Jurkat, Clone E6-1 (cell line): ENCODE measurements at places on chromosomes 7 and 10.

DNA sequence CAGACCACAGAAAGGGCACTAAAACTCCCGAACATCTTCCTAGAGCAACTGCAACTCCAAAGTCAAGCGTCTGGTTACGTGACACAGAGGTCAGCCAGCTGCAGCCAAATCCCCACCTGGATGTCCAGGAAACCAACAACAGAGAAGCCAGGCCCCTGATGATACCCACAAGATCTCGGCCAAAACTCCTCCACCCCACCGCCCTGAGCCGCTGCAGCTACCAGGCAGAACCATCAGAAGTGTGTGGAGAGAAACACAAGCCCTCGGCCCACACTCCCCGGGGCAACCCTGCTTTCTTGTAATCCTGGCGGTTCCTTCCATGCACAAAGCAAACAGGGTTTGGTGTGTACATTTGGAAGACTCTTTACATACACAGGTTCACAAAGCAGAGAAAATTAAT, 8.7 kb downstream of the CHST15 start:
- no peak for DNase-seq

DNA sequence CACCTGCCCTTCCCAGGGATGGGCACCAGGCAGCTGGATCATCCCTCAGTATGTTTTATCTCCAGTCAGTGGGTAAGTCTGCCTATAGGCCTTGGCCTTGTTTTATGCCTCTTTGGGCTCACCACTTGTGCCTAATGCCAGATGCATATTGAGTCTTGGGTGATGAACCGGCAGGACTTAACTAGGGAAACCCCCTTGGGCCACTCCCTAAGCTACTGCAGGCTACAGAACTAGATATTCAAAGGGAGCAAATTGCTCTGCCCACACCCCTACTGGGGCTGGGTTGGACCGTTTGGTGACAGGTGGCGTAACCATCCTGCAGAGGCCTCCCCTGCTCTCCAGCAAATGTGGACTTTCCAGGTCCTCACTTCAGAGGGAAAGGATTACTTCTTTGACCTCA, 115.7 kb upstream of the GDF10 start:
- no peak for DNase-seq

GRCh38 chr7:102898532-102898859, 14.3 kb upstream of the LRRC17 start:
- DNase-seq, result no peak

- peak; percentile 60 for DNase-seq
Measured at GRCh38 chr7:133051066-133051465, 30.8 kb downstream of the CHCHD3 start.

DNA sequence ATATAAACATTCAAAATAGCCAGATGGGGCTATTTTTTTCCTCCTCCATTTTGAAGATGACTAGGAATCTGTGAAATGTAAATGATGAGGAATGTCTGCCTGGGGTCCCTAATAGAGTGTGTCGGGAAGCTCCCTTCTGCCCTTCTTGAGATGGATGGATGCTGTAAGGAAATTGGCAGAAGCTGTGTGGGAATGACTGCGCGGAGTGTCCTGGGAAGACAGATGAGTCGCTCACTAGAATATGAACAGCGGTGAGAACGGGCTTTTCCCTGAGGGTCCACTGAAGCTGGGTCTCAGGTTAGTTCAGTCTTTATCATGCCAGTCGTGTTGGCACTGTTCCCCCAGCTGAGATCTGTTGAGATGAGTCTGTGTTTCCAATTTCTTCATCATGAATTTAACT, 75.1 kb upstream of the PLPP4 start:
- DNase-seq, result no peak

GRCh38 chr10:26215935-26216584, 514 bp upstream of the GAD2 start:
- DNase-seq, result peak; percentile 67

DNA sequence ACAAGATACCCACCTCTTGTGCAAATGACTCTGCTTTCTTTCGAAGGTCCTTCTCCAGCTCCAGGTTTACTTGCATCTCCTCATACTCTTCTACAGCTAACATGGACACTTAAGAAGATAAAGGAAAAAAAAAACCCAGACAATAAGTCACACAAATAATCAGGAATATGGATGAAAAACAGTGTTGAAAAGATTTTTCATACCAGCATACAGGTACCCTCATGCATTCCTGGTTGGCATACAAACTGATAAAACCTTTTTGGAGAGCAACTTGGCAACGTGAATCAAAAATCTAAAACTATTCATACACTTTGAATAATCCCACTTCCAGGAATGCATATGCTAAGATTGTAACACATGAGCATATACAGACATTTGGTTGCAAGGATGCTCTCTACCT, 60.1 kb downstream of the SHTN1 start:
- no peak for DNase-seq

DNA sequence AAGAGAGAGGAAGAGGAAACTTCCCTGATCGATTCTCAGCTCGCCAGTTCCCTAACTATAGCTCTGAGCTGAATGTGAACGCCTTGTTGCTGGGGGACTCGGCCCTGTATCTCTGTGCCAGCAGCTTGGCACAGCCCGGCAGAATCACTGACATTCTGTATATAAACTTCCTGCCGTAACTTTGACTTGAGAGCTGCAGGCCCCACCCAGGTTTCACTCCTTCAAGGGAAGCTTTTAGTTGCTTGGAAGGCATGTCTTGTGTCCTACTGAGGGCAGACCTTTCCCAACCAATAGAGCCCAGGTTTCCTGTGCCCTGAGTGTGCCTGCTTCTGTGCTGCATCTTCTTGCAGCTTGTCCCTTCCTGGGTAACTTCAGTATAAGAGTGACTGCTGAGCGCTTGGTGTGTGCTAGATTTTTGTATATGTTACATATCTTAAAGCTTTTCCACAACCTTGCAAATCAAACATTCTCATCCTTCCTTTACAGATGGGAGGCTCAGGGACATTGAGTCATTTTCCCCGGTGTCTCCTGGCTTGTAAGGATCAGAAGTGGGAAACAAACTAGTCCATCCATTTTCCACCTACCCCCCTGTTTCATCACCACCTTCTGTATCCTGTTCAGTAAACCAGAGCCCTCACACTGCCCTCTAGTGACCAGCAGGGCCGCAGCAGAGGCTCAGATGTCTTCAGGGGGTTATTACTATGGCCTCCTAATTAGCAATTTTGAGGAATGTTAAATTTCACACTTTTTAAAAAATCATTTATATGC, 225.2 kb upstream of the PRSS58 start:
- peak; percentile 66 for DNase-seq

- no peak for DNase-seq
Measured at GRCh38 chr7:55508221-55509011, 63.9 kb downstream of the VOPP1 start.

DNA sequence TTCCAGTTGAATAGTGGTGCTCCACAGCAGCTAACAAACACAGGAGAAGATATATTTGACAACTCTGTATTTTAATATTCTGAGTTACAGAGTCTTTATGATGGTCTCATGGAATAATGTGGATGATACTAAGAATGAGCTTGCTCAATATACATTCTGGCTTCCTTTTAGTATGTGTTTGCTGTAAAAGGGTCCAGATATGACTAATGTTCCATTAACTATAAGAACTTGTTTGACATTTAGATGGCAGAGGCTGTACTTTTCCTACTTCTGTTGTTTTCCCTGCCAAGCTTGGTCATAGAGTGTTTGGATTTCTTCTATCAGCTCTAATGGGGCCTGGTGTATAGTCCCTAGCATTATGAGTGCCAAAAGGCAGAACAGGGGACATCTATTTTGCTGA, 61.5 kb upstream of the GPR22 start:
- no peak for DNase-seq

DNA sequence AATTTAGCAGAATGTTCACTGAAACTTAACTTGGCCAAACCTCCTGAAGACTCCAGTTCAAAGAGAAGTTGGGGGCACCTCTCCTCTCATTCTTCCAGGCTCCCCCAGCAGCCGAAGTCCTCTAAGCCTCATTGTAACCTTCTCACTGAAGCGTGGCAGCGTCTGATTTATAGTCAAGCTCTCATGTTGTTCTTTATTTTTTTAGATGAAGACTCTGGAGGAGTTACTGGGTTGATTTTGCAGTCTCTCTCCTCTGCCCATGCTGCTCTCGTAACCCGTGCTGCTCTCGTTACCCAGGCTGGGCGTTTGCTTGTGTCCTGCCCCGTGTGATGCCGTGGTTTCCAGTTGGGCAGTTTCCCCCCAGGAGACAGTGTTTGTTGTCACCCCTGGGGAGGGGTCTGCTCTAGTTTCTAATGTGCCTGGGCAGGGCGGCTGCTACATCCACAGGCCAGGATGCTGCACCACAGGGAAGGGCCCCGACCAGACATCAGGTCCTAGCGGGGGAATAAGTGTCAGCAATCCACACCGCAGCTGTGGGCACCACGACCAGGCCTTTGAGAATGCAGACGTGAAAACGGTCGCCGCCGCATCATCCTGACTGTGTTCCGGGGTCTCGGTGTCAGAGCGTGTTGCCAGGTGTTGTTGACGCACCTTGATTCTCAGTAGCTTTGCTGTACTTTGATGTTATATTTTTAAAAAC, 65.2 kb downstream of the WDR37 start:
- DNase-seq, result no peak

DNA sequence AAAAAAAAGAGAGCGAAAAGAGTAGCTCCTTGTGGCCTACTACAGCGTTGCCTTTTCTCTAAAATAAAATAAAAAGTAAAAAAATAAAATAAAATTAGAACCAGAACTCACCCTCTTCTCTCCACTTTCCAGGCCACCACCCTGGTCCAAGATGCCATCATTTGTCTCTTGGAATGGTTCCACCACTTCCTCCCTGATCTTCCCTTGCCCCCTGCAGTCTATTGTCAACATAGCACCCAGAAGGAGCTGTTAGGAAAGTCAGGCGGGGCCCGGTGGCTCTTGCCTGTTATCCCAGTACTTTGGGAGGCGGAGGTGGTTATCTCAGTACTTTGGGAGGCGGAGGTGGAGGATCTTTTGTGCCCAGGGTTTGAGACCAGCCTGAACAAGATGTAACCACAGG, 7.6 kb upstream of the GRID2IP start:
- DNase-seq, result no peak

- no peak for DNase-seq
Measured at GRCh38 chr7:135856356-135857144, 107.9 kb upstream of the FAM180A start.

DNA sequence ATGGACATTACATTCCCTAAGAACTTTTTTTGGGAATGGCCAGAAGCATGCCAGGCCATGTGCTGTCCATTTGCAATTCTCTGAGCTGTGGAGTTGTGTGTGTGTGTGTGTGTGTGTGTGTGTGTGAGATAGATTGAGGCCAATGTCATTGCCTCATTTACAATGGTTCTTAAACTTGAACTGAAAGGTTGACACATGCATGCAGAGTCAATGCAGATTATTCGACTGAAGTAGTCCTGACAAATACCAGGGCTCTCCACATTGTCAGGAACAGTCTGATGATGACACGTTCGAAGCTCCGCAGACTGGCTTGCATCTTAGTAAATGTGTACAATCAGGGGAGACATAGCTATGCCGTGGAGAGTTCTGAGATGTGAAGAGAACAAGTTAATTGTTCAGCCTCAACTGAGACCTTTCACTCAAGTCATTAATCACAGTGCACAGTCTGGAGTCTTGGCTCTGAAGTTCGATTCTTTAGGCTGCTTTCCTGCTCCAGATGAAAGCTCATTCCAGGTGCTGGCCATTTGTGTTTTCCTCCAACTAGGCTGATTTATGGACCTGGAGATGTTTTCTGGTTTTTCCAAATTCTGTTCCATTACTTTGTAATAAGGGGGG, 921.9 kb downstream of the LRMDA start:
- no peak for DNase-seq

GRCh38 chr7:31633894-31634494, 53.0 kb upstream of the PPP1R17 start:
- peak; percentile 23 for DNase-seq

DNA sequence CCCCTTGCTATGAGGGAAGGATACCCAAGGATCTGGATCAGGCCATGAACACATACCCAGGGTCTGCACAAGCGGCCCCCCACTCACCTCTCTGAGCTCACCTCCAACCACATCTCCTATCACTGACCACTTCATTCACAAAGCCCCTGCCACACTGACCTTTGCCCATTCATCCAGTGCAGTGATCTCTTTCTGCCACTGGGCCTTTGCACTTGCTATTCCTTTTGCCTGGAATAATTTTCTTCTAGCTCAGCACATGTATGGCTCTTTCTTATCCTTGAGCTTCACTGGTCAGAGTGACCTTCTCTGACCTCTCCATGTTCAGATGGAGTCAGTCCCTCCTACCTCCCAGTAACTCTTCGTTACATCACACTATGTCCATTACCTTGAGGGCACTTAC, 48.3 kb downstream of the ADRA2A start:
- DNase-seq, result no peak

DNA sequence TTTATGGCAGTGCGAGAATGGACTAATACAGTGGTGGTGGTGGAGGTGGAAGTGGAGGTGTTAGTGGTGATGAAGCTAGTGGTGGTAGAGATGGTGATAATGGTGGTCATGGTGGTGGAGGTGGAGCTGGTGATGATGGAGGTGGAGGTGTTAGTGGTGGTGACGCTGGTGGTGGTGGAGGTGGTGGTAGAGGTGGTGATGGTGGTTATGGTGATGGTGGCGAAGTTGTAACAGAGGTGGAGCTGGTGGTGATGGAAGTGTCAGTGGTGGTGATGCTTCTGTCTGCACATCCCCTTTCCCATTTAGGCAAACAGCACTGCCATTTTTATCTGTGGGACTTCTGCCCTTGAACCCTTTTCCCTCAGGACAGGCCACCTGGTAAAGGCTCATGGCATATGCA, 7.4 kb upstream of the PTPRN2 start:
- DNase-seq, result no peak
